ENCODE measurements at places on chromosomes 3 and 15.
A peak's percentile ranks its signal among the peaks of the same experiment; 100 is the strongest.

GRCh38 chr15:62988701-62989100, 53.8 kb upstream of the TPM1 start:
- DNase-seq = no peak

DNA sequence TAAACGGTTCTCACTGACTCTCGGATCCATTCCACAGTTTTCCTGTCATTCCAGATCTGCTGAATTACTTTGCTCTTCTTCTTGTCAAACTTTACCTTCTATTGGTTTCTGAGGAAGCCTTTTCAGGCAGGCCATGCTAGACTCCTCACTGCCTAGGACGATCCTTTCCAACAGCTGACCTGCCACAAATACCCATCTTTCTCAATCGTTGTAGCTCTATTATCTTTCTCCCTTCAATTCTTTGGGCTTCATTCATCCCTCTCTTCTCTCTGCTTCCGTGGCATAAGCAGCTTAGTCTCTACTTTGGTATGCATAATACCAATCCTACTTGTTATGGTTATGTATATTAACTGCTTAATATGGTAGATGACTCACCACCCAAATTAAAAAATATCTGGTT, 421.8 kb downstream of the NLGN1 start:
- DNase-seq = no peak

DNA sequence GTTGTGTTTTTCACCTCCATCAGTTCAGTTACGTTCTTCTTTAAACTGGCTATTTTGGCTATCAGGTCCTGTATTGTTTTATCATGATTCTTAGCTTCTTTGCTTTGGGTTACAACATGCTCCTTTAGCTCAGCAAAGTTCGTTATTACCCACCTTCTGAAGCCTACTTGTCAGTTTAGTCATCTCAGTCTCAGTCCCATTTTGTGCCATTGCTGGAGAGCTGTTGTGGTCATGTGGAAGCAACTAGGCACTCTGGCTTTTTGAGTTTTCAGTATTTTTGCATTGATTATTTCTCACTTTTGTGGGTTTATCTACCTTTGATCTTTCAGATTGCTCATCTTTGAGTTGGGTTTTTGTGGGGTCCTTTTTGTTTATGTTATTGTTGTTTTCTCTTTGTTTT, 151.3 kb downstream of the CFAP20DC start:
- no peak for DNase-seq

- DNase-seq = no peak
Observed at GRCh38 chr3:101629219-101629618, 47.7 kb downstream of the ZBTB11 start.

GRCh38 chr3:88312256-88312655, 162.5 kb downstream of the C3orf38 start:
- DNase-seq = no peak

- no peak for DNase-seq
Observed at GRCh38 chr3:18841422-18842343, 306.6 kb upstream of the KCNH8 start.

GRCh38 chr3:59234884-59235633, 185.2 kb upstream of the CFAP20DC start:
- no peak for DNase-seq

GRCh38 chr3:147369661-147370123, 36.7 kb downstream of the ZIC4 start:
- DNase-seq = no peak

DNA sequence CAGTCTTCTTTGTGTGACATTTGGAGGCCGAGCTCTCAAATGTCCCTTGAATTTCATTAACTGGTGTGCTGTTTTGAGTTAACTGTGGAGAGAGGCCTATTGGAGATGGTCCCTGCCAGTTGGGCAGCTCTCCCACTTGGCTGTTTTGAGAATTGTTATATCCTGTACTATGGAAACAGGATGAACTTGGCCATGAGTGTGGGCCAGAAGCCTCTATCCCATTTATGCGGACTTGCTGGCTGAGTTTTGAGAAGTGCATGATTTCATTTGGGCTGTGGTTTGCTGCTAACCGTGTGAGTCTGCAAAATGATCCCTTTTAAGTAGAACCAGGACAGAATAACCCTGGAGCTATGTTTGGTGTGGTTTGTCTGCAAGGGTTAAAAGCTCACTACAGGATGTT, 366.0 kb downstream of the PTPRG start:
- DNase-seq = no peak

DNA sequence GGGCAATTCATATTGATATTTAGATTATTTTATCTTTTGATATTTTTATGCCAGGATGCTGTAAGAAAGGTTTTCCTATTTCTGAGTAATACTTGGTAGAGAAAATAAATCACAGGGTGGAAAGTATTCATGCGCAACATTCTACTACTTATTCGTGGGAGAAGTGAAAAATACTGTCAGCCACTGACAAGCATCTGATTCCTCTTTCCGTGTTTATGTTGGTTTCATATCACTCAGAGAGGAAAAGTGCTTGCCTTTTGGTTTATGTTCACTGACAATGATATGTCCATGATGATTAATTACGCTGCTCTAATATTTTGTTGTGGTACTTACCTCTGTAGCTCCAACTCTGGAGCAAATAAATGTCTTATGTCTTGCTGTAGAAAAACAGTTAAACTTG, 429.4 kb downstream of the EDEM1 start:
- no peak for DNase-seq

GRCh38 chr3:64179249-64179648, 46.0 kb downstream of the PRICKLE2 start:
- no peak for DNase-seq

- no peak for DNase-seq
Observed at GRCh38 chr3:52874160-52874701, 23.1 kb downstream of the STIMATE start.

GRCh38 chr3:53618524-53618906, 124.1 kb downstream of the CACNA1D start:
- DNase-seq = no peak

DNA sequence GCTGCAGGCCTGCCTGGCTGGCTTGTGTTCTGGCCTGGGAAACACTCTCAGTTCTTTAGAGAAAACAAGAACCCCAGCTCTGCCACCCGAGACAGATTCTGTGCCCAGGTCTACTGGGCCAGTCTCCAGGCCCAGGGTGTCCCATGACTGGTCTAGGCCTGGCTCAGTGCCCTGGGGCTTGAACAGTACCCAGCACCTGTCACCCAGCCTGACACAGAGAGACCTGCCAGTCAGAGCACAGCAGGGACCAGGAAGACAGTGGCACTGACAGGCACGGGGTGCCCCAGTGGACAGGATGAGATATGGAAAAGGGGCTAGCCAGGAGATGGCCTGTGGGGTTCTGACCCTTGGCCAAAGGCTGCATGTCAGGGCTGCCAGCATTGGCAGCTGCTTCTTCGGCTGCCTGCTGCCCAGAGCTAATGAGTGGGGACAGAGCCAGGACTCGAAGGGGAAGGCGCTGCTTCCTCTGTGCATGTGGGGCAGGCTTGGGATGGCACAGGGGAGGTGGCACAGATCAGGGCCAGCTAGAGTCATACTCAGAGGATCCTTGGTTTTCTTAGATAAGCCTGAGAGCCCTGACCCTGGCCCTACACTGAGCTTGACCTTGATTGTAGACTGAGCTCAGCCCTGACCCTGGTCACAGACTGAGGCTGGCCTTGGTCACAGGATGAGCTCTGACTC, 15.1 kb downstream of the CCDC33 start:
- DNase-seq = no peak

- peak; percentile 65 for DNase-seq
Observed at GRCh38 chr15:90594301-90594738, 64.6 kb downstream of the CRTC3 start.

DNA sequence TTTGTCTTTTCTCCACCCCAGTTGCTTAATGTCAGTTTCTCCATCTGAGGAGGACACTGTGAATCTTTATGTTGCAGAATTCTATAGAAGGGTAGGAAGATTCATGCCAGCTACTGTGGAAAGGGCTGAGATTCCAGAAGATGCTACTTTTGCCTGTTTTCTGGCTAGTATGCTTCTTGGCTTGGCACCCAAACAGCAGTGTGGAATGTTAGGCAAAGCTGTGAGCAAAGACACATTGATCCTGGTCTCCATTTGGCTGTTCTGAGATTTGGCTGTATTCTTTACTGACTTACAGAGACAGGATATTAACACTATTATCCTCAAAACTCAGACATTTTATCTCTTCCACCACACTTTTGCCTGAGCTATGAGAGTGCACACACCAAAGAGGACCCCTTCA, 39.3 kb downstream of the PDHB start:
- DNase-seq = no peak

GRCh38 chr3:153069598-153070510, 92.2 kb upstream of the RAP2B start:
- no peak for DNase-seq

DNA sequence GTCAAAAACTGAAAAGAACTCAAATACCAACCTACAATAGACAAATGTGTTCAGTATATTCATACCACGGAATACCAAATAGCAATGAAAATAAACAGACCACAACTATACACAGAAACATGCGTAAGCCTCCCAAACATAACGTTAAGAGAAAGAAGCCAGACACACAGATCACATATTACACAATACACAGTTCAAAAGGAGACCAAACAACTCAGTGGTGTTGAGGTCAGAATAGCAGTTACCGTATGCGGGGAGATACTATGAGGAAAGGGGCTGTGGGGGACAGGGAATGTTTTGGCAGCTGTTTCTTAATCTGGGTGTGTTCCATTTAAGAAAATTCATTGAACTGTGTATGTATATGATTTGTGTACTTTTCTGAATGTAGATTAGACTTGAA, 6.6 kb downstream of the OSBPL10 start:
- no peak for DNase-seq

- no peak for DNase-seq
Observed at GRCh38 chr3:185052631-185053030, 100.2 kb downstream of the C3orf70 start.

GRCh38 chr3:33008282-33008681, 56.8 kb downstream of the CCR4 start:
- DNase-seq = no peak

DNA sequence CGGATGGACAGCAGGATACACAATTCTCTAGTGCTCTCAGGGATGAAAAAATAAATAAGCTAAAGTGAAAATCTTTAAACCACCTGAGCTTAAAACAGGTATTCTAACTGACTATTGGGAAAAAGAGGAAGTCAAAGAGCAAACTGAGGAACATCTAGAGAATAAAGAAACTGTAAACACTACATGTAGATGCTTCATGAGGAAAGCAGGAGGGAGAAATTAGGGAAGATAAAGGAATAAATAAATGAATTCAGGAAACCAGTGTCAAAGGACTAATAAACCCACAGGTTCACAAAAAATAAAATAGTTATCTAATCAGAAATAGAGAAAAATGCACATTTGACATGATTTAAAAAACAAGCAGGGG, 525 bp upstream of the MCCC1 start:
- DNase-seq = no peak

GRCh38 chr3:138033202-138033691, 23.3 kb downstream of the CLDN18 start:
- DNase-seq = no peak

DNA sequence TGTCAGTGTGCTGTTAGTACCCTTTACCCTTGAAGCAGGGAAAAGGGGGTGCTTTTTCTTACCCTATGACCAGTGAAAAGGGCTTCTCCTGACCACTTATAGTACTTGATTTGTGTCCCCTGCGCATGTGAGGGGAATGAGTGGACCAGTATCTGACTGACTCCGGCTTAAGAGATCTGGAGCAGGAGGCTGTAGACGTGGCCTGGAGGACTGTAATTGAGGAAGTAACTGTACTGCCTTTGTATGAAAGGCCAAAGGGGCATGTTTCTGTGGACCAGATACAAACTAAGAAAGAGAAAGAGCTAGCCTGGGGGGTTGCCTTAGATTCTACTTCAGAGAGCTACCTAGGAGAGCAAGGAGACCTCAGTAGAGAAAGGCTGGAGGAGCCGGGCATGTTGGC, 89.9 kb upstream of the TBL1XR1 start:
- DNase-seq = no peak

DNA sequence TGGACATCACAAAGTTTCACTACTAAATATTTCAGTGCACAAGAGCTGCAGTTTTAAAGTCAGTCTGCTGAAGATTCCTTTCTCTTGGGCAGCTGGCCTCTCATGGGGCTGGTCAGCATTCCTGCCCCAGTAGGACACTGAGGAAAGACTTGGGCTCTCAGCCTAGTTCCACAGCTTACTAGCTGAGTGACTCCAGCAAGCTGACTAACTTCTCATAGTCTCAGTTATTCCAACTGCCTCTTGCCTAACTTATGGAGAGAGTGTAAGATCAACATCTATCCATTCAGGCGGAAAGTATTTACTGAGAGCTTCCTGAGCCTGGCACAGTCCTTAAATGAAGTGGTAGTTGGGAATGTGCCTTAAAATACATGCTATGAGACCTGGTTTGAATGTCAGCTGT, 27.0 kb downstream of the TM4SF4 start:
- no peak for DNase-seq

DNA sequence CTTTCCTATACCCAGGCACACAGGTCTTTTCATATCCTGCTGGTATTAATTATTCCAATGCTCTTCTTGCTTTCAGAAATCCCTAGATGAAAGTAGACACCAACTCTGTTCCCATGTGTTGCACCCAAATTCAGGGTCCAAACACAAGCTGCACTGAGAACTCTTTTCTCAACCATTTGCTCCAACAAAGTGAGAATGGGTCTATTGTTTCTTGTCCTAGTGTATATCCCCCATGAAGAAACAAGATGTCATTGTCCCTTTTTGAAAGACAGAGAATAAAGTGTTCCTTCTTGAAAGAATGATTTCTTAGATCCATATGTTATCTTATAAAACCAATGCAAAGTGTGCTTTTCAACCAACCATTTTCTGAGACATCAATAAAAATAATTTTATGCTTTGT, 353.7 kb downstream of the CNTN6 start:
- no peak for DNase-seq

- no peak for DNase-seq
Observed at GRCh38 chr3:48797626-48798025, 50.0 kb downstream of the PRKAR2A start.

- DNase-seq = peak; percentile 27
Observed at GRCh38 chr15:65790694-65791334, 1.3 kb downstream of the DENND4A start.

GRCh38 chr15:51283026-51283425, 55.4 kb downstream of the CYP19A1 start:
- no peak for DNase-seq

- no peak for DNase-seq
Observed at GRCh38 chr3:172511783-172512762, 11.2 kb downstream of the TNFSF10 start.

DNA sequence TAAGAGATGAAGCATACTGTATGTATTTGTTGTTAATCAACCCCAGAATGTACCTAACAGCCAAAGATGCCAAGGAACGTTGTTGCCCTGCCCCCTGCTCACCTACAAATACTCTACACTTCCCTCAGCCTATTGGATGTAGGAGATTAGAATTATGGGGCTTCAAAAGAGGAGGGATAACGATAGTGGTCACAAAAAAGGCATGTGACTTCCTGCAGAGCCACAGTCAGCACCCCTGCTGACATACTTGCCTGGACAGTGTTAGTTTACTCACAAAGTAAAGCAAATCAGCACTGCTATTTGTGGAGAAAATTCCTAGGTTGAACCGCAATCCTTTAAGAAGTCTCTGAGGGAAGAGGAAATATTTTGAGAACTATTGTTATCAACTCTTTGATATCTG, 37.9 kb downstream of the PARP15 start:
- DNase-seq = no peak
